ENCODE measurements at places on chromosomes 13 and 19. TPM values are rescaled to one million over a fixed set of nuclear protein-coding genes. Genes with fewer than 3 reads are reported as not detected.

- DNase-seq, result no peak
These were observed 3.5 kb downstream of the FFAR2 start for GRCh38 chr19:35451338-35452096.

- no peak for DNase-seq
These were observed 5.4 kb downstream of the TMEM150B start for GRCh38 chr19:55319785-55320184.

Gene AP1M2
- 112 TPM for polyA plus RNA-seq

GRCh38 chr19:4577020-4577782 is 17.7 kb upstream of the SEMA6B start:
- DNase-seq, result no peak

DNA sequence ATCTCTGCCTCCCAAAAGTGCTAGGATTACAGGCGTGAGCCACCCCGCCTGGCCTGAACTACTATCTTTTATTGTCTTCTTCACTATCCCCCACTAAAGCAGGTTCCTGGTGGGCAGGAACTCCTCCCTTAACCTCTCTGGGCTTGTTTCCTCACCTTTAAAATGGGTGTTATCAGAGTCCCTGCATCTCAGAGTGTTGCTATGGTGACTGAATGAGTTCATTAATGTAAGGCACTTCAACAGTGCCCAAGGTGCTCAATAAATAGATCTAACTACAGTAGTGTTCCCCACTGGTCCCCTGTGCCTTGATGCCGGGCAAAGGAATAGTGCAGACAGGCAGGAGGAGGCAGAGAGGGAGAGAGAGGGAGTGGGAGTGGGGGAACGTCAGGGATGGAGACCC is 20.5 kb downstream of the CCDC97 start:
- DNase-seq, result peak; percentile 8

DNA sequence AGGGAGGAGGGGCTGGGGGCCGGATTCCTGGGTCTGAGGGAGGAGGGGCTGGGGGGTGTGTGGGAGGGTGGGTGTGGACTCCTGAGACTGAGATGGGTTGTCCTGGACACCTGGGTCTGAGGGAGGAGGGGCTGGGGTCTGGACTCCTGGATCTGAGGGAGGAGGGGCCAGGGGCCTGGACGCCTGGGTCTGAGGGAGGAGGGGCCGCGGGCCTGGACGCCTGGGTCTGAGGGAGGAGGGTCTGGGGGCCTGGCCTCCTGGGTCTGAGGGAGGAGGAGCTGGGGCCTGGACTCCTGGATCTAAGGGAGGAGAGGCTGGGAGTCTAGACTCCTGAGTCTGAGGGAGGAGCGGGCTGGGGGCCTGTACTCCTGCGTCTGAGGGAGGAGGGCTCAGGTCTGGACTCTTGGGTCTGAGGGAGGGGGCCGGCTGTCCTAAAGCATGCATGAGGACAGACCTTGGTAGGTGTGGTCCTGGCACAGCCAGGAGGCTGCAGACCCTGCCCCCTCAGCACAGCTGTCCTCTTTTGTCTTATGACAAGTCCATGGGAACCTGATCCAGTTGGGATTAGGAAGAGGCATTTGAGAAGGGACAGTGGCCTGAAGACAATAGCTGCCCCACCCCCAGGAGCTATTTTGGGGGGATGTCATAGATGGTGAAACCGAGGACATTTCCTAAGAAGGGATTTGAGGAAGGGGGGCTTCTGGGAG is 1.3 kb downstream of the TNNT1 start:
- DNase-seq, result no peak

GRCh38 chr19:10291554-10292205 is 1.9 kb downstream of the ICAM5 start:
- no peak for DNase-seq

GRCh38 chr13:109274188-109274821 is 512.1 kb downstream of the IRS2 start:
- no peak for DNase-seq

DNA sequence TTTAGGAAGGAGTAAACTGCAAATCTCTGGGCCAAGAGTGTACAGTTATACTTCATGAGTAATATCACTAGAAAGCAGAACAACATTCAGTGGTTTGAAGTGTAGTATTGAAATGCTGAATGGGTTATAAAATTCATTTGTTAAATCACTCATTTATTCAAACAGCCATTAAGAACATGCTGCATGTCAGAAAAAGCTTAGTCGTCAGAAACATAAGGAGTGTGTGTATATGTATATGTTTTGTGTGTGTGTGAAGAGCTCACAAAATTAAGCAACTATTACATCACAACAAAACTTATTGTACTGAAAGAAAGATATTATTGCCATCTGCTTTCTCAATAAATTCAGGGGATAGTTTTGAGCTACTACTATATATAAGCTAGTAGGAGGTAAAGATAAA is 165.4 kb upstream of the PCDH9 start:
- DNase-seq, result no peak

- DNase-seq, result no peak
These were observed 340.6 kb downstream of the KCNRG start for GRCh38 chr13:50355797-50356196.

DNA sequence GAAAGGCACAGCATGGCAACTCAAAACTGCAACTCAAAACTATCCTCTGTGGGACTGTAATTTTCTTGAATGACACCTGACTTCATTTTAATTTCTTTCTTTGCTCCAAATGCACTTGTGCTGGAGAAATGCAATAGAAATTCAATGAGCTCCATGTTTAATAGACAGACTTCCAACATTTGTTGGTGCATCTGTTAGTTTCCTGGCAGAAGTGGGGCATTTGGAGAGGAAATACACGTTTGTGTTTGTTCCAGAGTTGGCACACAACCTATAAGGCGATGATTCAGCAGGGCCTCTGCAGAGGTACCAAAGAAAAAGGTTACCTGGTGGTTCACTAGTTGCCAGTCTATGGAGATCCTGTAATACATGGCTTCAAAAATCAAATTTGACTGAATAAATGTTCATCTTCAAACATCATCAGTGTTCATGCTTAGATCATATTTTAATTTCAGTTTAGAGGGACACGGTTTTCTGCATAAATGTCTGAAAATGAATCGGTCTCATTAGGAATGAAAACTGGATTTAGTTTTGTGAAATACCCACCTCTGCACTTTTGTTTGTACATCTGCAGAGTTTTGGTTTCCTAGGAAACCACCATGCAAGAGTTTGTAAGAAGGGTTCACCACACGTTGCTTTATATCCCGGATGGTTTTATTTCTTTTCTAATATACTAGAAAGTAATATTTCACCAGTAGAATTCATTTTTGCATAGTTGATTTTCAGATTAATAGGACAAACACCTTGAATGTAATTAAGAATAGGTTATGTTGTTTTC is 21.8 kb upstream of the OBI1 start:
- DNase-seq, result no peak

Gene ZNF208
- 0.43 TPM for polyA plus RNA-seq

GRCh38 chr19:17255150-17255621 is 9.4 kb downstream of the USHBP1 start:
- peak; percentile 36 for DNase-seq

GRCh38 chr13:28564030-28564429 is 69.1 kb upstream of the FLT1 start:
- peak; percentile 66 for DNase-seq

DNA sequence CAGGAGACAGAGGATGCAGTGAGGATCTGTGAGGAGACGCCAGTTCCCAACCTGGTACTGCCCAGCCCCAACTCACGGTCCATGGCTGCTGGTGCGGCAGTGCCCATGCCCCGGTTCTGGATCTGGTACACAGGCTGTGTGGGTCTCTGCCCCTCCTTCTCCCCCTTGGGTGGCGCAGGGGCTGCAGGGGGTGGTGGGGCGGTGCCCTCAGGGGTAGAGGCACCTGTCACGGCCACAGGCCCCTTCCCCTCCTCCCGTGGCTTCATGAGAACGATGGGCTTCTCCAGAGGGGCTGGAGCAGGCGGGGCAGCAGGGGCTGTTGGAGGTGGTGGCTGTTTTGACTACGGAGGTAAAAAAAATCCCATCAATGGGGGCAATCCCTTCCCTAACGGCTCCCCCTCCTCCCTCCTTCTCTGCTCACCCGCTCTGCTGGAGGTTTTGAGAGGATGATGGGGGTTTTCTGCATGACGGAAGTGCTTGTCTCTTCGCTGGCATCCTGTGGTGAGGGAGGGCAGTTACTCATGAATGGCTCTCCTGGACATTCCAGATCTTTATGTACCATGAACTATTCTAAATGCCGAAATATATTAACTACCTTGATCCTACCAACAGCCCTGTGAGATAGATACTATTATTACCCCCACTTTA is 7.1 kb downstream of the SMG9 start:
- no peak for DNase-seq

Gene GNG8
- polyA plus RNA-seq, result not detected

DNA sequence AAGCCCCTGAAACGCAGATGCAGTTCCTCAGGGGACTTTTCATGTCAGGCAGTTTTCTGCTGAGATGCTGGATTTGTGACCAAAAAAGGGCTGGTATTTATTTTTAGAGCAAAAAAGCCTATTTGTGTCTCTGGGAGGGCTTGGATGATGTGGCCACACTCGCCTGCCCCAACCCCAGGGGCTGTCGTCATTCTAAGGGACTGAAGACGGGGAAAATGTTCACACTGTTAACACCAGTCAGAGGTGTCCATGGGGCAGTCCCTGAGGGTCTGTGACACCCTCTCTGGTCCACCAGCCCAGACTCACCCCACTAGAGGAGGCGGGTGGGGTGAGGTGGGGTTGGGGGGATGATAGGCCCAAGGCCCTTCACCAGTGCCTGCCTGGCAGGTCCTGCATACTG is 15.9 kb upstream of the EPHX3 start:
- DNase-seq, result peak; percentile 41

DNA sequence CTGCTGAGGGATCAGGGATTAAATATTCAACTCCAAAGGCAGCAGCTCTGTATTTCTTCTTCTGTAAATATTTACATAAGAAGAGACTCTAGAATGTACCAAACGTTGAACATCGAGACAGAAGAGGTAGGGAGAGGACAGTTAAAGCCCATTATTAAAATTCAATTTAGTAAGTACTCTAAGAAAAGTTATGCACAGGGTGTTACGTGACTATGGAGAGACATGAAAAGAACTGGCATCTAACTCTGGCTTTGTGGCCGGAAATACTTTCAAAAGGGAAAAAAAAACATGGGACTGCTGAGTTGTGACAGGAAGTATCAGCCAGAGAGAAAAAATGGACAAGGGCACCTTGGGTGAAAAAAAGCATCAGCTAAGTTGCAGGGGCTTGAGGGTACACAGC is 36.7 kb downstream of the LNX2 start:
- no peak for DNase-seq

Gene NFIX
- 30.2 TPM for polyA plus RNA-seq

DNA sequence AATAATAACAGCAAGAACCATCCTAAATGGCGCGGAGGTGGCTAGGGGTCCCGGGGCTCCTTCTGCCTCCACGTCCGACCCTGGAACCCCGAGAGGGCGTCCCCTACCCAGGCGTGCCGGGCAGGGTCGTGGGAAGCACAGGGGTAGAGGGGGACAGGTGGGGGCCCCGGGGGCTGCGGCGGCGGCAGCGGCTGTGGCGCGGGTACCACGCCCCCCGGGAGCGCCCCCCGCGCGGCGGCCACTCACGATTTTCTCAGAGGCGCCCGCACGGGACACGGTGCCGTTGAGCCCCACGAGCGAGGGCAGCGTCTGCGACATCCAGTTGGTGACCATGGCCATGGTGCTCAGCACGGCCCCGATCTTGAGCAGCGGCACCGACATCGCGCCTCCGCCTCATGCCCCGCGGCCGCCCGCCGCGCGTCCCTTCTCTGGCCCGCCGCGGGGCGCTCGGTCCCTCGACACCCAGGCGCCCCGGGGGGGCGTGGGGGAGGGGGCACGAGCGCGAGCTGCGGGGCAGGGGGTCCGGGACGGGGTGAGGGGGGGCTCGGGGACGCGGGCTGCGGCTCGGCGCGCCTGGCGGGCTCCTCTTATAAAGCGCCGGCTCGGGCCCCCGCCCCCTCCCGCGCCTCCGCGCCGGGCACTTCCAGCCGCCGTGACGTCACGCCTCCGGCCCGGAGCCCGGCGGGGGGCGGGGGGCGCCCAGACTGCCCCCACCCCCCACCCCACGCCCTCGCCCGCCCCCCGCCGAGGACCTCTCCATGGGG is 22.9 kb downstream of the OLFM2 start:
- DNase-seq, result peak; percentile 28

- no peak for DNase-seq
These were observed 2.5 kb downstream of the LYPD3 start for GRCh38 chr19:43462785-43463380.

Gene SELENOV
- not detected for polyA plus RNA-seq

- DNase-seq, result peak; percentile 29
These were observed 1.5 kb downstream of the ENOX1 start for GRCh38 chr13:43785261-43785649.

Gene TPTE2
- not detected for polyA plus RNA-seq

Gene ZNF649
- polyA plus RNA-seq, result 7.5 TPM

DNA sequence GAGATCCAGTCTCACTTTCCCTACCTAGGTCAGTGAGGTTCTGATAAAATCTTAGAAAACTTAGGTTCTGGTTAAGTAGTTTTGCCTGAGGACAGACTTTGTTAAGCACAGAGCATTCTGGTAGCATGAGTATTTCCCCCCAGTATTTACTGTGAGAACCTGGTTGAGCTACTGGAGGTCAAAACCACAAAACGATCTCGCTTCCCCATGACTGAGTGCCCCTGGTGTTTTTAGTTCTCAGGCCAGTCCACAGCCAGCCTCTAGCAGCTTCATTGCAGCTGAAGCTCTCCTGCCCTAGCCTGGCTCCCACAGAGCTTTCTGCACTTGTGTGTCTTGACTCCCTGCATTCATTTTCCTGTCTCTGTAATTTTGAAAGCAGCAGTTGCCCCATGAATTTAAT is 1138.2 kb downstream of the UQCRFS1 start:
- no peak for DNase-seq

Gene FUT2
- polyA plus RNA-seq, result 22.7 TPM

- no peak for DNase-seq
These were observed 356.1 kb downstream of the FGF14 start for GRCh38 chr13:102045731-102046130.

GRCh38 chr19:1110809-1111640 is 7.2 kb downstream of the GPX4 start:
- no peak for DNase-seq

GRCh38 chr13:32139251-32139650 is 107.7 kb downstream of the FRY start:
- DNase-seq, result no peak

Gene ZNF555
- 1.2 TPM for polyA plus RNA-seq

GRCh38 chr13:55528434-55528833 is 1612.3 kb upstream of the PRR20A start:
- no peak for DNase-seq

DNA sequence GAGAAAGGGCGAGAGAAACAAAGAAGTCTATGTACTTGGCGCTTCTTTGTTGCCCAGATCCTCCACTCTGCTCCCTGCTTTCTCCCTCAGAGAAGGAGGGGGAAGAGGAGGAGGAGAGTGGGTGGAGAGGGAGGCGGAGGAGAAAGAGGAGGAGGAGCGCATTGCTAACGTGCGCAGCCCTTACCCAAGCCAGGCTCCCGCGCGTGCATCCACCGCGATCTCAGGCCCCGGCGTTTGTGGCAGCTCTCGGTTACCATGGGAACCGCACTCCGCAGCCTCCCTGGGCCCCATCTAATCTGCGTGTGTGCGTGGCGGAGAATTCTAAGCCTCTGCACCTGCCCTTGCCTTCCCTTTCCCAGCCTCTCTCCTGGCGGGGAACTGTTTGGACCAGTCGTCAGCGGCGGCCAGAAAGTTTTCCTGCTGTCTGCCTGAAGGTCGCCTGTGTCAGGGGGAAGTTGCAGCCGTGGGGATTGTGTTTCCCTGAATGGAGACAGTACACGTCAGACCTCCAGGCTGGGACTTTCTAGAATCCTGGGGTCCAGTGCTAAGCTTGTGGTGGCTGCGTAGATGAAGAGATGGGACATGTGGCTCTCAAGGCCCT is at the start of gene ERICH6B:
ERICH6B (minus strand) TSS at position 239 of the 601 bp plus-strand sequence. CDS start 18,734 bp downstream, outside the sequence.
- no peak for DNase-seq

- no peak for DNase-seq
These were observed 23.0 kb downstream of the PPP1R37 start for GRCh38 chr19:45115809-45116615.

All from stomach (tissue), 19 donors.